CD8-positive, alpha-beta memory T cell (primary cell): ENCODE measurements at places on chromosomes 2 and 18. TPM values are rescaled to one million over a fixed set of nuclear protein-coding genes. Genes with fewer than 3 reads are reported as not detected.

DNA sequence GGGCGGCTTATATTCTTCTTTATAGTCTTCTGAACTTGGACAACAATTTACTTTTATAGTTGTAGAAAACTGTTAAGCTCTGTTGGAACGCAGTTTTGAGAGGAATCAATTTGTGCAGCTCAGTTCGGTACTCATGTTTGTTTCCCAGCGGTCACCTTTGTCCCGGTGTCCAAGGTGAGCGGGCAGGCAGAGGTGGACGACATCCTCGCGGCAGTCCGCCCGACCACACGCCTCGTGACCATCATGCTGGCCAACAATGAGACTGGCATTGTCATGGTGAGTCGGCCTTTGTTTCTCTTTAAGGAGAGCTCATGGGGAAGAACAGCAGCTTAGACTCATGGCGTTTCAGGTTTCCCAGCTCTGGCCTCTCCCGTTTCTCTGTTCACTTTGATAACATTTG is 18.6 kb upstream of the ESPNL start:
- no peaks in the 10 kb centered on the region for H3K4me1 ChIP-seq
- H3K36me3 ChIP-seq: peaks cover 30% of the 10 kb centered on the region
- no peak overlapping the region for H3K27ac ChIP-seq
- H3K27me3 ChIP-seq: no peaks in the 10 kb centered on the region
- H3K4me3 ChIP-seq: no peak overlapping the region

DNA sequence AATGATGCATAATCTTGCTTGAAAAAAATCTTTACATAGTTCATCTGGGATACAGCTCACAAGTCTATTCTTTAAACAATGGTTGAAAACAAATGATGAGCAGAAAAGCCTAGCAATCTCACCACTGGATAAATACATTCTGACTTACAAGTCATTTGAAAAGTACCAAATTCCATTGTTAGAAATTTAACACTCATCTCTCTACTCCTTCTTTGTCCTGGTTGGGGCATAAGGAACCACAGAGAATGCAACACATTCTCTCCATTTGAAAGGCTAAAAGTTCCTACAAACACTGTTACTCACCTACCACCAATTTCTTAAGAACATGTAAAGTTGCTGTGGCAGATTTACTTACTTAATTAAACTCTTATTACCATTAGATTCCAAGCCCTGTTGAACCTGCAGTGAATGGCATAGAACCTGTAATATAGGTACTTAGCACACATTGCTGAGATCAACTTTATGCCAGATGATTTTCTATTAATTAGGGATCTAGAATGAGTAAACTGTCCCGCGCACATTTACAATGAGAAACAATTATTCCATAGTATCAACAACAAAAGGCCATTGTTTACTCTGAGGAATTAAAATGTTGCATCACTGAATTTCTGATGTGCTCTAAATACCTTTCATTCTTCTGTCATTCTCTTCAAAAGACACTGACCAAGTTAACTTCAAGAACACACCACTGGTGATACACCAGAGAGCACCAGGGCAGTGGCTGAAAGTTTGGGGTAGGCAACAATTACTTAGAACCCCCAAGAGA is 69.6 kb downstream of the CABYR start:
- DNase-seq: no peak
- no peaks in the 10 kb centered on the region for H3K36me3 ChIP-seq

- H3K27me3 ChIP-seq: no peaks in the 10 kb centered on the region
- no peak overlapping the region for H3K27ac ChIP-seq
- no peak overlapping the region for H3K4me3 ChIP-seq
- no peaks in the 10 kb centered on the region for H3K36me3 ChIP-seq
- DNase-seq: no peak
These were observed 24.3 kb upstream of the REL start for GRCh38 chr2:60857056-60857455.

DNA sequence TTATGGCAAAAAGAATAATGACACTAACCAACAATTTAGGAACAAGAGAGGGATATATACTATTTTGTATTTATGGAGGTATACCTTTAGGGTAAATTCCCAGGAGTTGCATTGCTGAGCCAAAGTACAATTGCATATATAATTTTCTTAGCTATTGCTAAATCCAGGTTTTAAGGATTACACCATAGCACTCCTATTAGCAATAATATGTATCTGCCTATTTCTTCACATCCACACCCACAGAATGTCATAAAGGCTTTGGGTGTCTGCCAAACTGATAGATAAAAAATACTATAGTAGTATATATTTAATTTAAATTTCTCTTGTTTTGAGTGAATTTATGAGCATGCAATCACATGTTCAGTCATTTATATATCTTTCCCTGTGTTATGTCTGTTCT is 11.5 kb upstream of the SERPINB13 start:
- no peak for DNase-seq
- no peaks in the 10 kb centered on the region for H3K27me3 ChIP-seq
- H3K27ac ChIP-seq: no peak overlapping the region
- no peaks in the 10 kb centered on the region for H3K4me1 ChIP-seq
- H3K4me3 ChIP-seq: no peak overlapping the region

DNA sequence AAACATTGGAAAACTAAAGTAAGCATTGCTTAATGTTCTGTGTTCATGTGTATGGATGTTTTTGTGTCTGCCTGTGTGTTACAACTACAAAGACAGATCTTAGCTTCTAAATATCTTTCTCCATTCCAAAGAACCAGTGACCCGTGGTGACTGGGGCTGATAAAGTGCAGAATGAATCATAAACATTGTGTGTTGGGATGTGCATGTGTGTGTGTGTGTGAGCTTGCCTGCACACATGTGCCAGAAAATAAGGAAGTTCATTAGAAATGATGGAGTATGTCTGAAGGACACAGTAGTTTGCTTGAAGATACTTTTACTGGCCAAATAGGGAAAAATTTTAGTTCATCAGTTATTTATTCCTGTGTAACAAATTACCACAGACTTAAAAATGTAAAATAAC is 756.6 kb upstream of the CELF4 start:
- DNase-seq: no peak
- no peaks in the 10 kb centered on the region for H3K4me1 ChIP-seq
- no peaks in the 10 kb centered on the region for H3K36me3 ChIP-seq
- H3K4me3 ChIP-seq: no peak overlapping the region
- H3K27me3 ChIP-seq: no peaks in the 10 kb centered on the region

DNA sequence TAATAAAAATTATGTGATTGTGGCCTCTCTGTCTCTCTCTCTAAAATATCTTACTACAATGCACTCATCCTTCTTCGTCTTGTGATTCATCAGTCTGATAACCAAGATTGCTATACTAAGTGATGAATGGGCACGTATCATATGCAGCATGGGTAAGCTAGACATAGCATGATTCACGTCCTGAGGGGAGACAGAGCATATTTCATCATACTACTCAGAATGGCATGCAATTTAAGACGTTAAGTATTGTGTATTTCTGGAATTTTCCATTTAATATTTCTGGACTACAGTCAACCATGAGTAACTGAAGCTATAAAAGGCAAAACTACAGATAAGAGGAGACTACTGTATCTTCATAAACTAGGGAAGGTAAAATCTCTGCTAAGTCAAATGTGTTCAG is 97.0 kb upstream of the CD226 start:
- no peak for DNase-seq
- no peaks in the 10 kb centered on the region for H3K4me1 ChIP-seq
- H3K27me3 ChIP-seq: no peaks in the 10 kb centered on the region
- no peaks in the 10 kb centered on the region for H3K36me3 ChIP-seq
- no peak overlapping the region for H3K27ac ChIP-seq

DNA sequence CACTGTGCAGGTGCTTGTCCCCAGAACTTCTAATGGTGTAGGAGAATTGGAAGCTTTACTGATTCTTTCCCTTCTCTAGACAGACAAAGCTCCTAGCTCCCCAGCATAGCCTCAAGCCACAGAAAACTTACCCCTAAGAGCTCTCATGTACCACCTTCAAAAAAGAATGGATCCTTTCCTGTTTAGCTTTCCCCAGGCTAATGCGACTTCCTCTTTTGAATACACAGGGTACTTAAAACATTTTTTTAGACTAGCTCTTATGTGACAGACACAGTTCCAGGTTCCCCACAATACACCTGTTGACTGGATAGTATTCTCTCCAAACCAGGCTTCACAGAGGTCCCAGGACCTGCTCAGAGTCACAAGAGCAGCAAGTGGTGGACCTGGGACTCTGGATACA is 8.3 kb downstream of the CTAGE1 start:
- DNase-seq: no peak
- H3K4me3 ChIP-seq: no peak overlapping the region
- no peaks in the 10 kb centered on the region for H3K27me3 ChIP-seq

GRCh38 chr2:120032297-120032696 is 19.4 kb downstream of the EPB41L5 start:
- DNase-seq: no peak
- no peaks in the 10 kb centered on the region for H3K36me3 ChIP-seq
- no peak overlapping the region for H3K4me3 ChIP-seq
- no peak overlapping the region for H3K27ac ChIP-seq
- no peaks in the 10 kb centered on the region for H3K27me3 ChIP-seq

- peak overlapping the region; percentile 12 for H3K27ac ChIP-seq
- no peak overlapping the region for H3K4me3 ChIP-seq
- H3K27me3 ChIP-seq: no peaks in the 10 kb centered on the region
- peaks cover 52% of the 10 kb centered on the region for H3K4me1 ChIP-seq
These were observed 73.4 kb downstream of the INPP4A start for GRCh38 chr2:98518101-98518500.

- no peaks in the 10 kb centered on the region for H3K36me3 ChIP-seq
- DNase-seq: no peak
- H3K27ac ChIP-seq: no peak overlapping the region
- H3K4me1 ChIP-seq: no peaks in the 10 kb centered on the region
- no peaks in the 10 kb centered on the region for H3K27me3 ChIP-seq
These were observed 59.0 kb downstream of the MOGAT1 start for GRCh38 chr2:222730366-222730999.

GRCh38 chr2:107648781-107649404 is 177.8 kb upstream of the RGPD4 start:
- no peak for DNase-seq
- H3K27ac ChIP-seq: no peak overlapping the region
- H3K4me3 ChIP-seq: no peak overlapping the region
- no peaks in the 10 kb centered on the region for H3K36me3 ChIP-seq

GRCh38 chr18:52313213-52313612 is 26.8 kb upstream of the DCC start:
- H3K27ac ChIP-seq: no peak overlapping the region
- DNase-seq: no peak
- no peaks in the 10 kb centered on the region for H3K27me3 ChIP-seq
- no peaks in the 10 kb centered on the region for H3K4me1 ChIP-seq
- no peaks in the 10 kb centered on the region for H3K36me3 ChIP-seq

GRCh38 chr18:46712406-46712805 is 44.4 kb downstream of the ST8SIA5 start:
- no peak for DNase-seq
- no peaks in the 10 kb centered on the region for H3K36me3 ChIP-seq
- no peaks in the 10 kb centered on the region for H3K4me1 ChIP-seq
- H3K27ac ChIP-seq: no peak overlapping the region

DNA sequence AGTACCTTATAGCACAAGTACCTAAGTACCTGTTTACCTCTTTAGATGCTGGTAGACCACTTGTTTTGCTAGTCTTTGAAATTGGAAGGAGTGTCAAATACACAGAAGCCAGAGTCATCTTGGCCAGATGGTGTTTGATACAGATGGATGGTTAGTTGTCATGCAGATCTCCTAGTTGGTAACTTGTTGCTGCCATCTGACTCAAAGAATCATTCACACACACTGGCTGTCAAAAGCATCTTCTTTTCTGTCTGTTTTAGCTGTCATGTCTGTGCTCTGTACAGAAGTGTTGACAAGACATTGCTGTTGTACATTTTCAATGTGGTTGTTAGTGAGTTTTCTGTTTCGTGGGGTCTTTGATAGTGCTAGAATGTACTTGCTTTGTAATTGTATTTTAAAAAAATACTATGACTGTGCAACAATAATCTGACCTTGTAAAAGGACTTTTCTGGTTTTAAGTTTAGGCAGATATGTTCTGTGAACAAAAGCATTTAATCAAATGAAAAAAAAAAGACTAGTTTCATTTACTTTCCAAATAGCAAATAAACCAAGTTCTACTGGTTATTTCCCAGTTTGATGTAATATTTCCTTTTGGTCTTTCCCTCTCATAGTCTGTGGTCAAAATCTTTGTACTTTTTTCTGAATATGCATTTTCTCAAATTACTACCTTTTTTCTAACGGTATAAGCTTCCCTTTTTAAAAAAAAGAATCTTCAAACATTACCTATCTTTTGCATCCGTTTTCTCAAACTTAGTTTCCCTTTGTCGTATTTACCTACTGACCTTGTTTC is 39.9 kb downstream of the TANK start:
- H3K4me1 ChIP-seq: peaks cover 9% of the 10 kb centered on the region
- H3K27ac ChIP-seq: no peak overlapping the region
- DNase-seq: no peak
- no peak overlapping the region for H3K4me3 ChIP-seq
- no peaks in the 10 kb centered on the region for H3K27me3 ChIP-seq
- peaks cover 6% of the 10 kb centered on the region for H3K36me3 ChIP-seq

GRCh38 chr2:68637047-68637446 is 6.3 kb upstream of the PROKR1 start:
- H3K27ac ChIP-seq: no peak overlapping the region
- no peak for DNase-seq
- no peaks in the 10 kb centered on the region for H3K36me3 ChIP-seq
- H3K4me3 ChIP-seq: no peak overlapping the region
- no peaks in the 10 kb centered on the region for H3K27me3 ChIP-seq
- no peaks in the 10 kb centered on the region for H3K4me1 ChIP-seq

- H3K27ac ChIP-seq: peak within 1 kb of the TSS; percentile 88
- peak; percentile 61 for DNase-seq
- peak within 1 kb of the TSS; percentile 82 for H3K4me3 ChIP-seq
- H3K36me3 ChIP-seq: no peaks in the 10 kb centered on the region
These were observed at the start of gene KCMF1 for GRCh38 chr2:84970868-84971509. Gene KCMF1 (plus strand): TSS chr2:84971161. CDS start chr2:84971452, 291 bp downstream.

- no peak for DNase-seq
- no peaks in the 10 kb centered on the region for H3K27me3 ChIP-seq
- no peak overlapping the region for H3K27ac ChIP-seq
- H3K4me3 ChIP-seq: no peak overlapping the region
These were observed 184.1 kb upstream of the ARL4C start for GRCh38 chr2:234680688-234681619.

- H3K27me3 ChIP-seq: no peaks in the 10 kb centered on the region
- no peak overlapping the region for H3K27ac ChIP-seq
- H3K4me1 ChIP-seq: peaks cover 20% of the 10 kb centered on the region
- H3K36me3 ChIP-seq: no peaks in the 10 kb centered on the region
- DNase-seq: no peak
These were observed 119.6 kb downstream of the QPCT start for GRCh38 chr2:37464067-37464466.

DNA sequence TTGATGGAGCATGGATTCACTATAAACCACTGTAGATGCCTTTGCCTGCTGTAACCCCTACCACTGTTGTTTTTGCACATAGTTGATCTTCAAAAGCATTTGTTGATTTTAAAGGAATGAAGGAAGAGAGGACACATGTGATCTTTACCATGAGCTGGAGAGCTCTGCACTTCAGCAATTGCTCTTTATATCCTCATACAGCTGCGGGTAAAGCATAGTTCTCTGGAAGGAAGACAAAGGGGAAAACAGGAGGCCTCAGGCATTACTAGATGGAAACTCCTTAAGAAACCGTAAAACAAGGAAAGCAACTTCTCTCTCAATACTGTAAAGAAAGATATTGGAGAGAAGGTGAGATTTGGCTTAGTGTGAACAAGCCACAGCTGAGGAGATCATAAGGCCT is 60.6 kb downstream of the SCG2 start:
- no peaks in the 10 kb centered on the region for H3K27me3 ChIP-seq
- no peaks in the 10 kb centered on the region for H3K4me1 ChIP-seq

Gene MARCO
- not detected for total RNA-seq

Gene ANKRD62
- not detected for total RNA-seq

Gene DES
- total RNA-seq: not detected

Gene PAX8
- total RNA-seq: 2.3 TPM

Gene LAMA3
- total RNA-seq: not detected

Gene TEKT4
- not detected for total RNA-seq

Gene CENPA
- total RNA-seq: 21.6 TPM

Gene ASIC4
- total RNA-seq: not detected
